ENCODE measurements at places on chromosomes 12 and 14. TPM values are rescaled to one million over a fixed set of nuclear protein-coding genes. Genes with fewer than 3 reads are reported as not detected.

ACSS3 gene
- 17.1 TPM for total RNA-seq

BEST3 gene
- 0.74 TPM for total RNA-seq

KRT73 gene
- total RNA-seq, result not detected

HOXC10 gene
- total RNA-seq, result 2.6 TPM

MYO1H gene
- 1.7 TPM for total RNA-seq

LTBR gene
- 81.3 TPM for total RNA-seq

NYNRIN gene
- 21.8 TPM for total RNA-seq

HVCN1 gene
- 39.7 TPM for total RNA-seq

EML5 gene
- 19.3 TPM for total RNA-seq

APPL2 gene
- 129 TPM for total RNA-seq

CDCA3 gene
- 27.5 TPM for total RNA-seq

KRT74 gene
- total RNA-seq, result 0.87 TPM

FOXN4 gene
- 9.0 TPM for total RNA-seq

Measured in testis (tissue), 5 donors.